Stomach (tissue), 19 donors: ENCODE measurements at places on chromosomes 5 and 9. TPM values are rescaled to one million over a fixed set of nuclear protein-coding genes. Genes with fewer than 3 reads are reported as not detected.
A peak's percentile ranks its signal among the peaks of the same experiment; 100 is the strongest.

Gene PAM
- total RNA-seq = 121 TPM

Gene DDX4
- not detected for total RNA-seq

DNA sequence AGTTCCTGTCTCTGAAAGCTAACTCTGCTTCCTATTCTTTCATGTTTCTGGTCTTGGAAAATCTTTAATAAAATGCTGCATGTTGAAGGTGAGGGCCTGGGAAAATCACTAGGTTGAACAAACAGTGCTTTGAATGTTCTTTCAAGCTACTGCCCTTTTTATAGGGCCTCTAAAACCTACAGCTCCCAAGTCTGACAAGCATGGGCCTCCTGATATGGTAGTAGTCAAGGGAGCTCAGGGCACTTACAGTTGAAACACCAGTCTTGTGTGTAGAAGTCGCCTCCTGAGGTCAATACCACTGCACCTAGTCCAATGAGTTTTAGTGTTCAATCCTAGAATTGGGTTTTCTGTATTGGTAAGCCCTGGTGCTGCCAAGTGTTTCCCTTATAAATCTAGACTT, 20.5 kb downstream of the VLDLR start:
- no peak for DNase-seq

DNA sequence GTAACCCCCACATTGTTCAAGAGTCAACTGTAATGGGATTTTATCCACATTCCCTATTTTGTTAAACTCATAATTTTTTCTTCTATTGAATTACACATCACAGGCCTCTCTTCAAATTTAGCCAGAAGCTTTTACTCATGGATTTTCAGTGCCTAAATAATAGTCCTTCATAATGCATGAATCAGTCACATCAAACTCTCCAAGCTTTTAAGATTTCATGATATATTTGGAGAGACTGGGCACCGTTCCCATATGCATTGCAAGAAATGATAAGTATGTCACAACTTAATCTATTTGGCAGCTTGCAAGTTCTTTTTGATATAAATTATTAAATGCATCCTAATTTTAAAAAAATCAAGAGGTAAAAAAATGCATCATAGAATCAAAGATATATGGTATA, 465.9 kb downstream of the DMAC1 start:
- no peak for DNase-seq

Gene DNAJC18
- not detected for total RNA-seq

DNA sequence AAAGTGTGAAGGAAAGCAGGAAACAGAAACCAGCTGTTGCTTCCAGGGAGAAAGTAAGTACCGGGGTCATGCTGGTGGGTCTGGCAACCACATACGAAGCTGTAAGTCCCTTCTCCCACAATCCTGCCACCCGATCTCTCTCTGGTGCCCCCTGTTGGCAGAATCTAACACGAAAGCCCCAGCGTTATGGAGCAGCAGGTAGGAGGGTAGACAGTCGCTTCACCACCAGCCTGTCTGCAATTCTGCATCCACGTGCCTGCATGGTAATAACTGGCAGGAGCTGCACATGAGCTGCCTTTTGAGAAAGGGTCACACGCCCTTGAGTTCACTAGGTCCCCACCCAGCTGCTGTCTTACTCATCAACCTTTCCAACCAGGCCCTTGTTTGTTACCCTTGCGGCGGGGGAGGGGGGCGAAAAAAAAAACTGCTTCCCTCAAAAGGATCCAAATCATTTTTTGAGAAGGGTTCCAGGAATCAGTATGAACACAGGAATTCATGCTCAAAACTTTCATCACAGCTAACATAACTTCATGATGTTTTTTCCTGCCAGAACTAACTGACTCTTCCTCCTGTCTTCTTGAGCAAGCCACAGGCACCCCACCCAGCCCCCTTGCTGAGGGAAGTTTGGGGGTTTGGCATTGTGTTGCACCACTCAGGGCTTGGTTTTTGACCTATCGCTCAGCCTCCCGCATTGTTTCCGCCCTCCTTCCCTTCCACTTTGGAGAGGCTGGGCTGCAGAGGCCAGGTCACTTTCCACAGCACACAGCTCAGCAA, 19.6 kb upstream of the TMEM252 start:
- peak; percentile 58 for DNase-seq

GRCh38 chr9:20297646-20298084, 324.6 kb downstream of the MLLT3 start:
- DNase-seq = peak; percentile 64

Gene FBP1
- total RNA-seq = 34.4 TPM

DNA sequence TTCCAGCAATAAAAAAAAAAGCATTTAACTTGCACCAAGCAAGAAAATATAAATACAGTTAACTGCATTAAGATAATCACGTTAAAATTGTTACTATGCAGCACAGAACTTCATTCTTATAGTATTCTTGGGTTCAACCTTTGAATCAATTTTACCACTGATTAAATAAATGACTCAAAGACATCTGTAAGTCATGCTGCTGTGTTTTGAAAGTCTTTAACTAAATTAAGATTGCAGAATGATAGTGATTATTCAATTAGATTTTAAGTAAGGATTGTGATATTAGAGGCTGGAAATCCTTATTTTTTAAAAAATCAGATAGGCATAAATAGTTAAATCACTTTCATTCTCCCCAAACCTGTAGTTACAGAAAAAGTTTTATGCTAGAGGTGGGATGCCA, 116.4 kb downstream of the SCAMP1 start:
- DNase-seq = no peak

Gene HK3
- 145 TPM for total RNA-seq

Gene KIF20A
- total RNA-seq = not detected

DNA sequence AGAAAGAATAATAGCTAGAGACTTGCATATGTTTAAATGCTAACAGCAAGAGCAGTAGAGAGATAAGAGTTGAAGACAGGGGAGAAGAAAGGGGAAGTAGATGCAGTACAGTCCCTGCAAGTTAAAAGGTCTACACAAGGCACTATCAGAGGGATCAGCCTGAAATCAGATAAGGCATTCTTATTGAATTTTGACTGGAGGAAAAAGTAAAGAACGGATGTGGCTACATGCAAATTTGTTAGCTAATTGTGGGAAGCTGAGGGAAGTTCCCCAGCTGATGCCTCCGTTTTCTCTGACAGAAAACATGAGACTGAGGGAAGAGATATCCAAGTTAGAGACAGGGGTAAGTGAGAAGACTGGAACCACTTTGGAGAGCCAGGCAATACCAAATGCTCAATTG, 12.9 kb upstream of the RHOBTB3 start:
- no peak for DNase-seq

Gene ADGRV1
- 5.3 TPM for total RNA-seq

- no peak for DNase-seq
These were observed 4.6 kb downstream of the CEL start for GRCh38 chr9:133066181-133066983.

Gene ADAMTS2
- total RNA-seq = 31.4 TPM

DNA sequence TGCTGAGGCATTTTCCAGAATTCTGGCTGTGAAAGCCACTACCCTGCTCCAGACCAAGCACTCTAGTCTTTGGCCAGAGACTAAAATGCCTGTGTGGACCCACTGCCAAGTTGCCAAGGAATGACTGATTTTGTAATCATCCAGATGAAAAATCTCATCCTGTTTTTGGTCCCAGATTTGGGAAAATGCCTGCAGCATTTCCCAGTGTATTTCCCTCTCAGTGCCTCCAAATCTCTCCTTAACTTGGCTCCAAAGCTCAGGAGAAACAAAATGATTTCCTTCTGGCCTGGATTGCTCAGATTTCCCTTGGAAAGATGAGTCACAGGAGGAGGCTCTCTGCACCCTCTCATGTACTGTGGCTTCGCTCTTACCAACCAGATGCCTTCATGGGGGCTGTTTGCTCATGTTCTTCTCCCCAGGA, 335.2 kb upstream of the TARS1 start:
- no peak for DNase-seq

Gene RACK1
- 814 TPM for total RNA-seq

Gene PHF2
- 58.0 TPM for total RNA-seq

Gene TLE4
- 42.0 TPM for total RNA-seq

- no peak for DNase-seq
These were observed 191.3 kb upstream of the SH3GL2 start for GRCh38 chr9:17387565-17387964.

- DNase-seq = no peak
These were observed 7.1 kb downstream of the LRRC70 start for GRCh38 chr5:62585751-62586150.

DNA sequence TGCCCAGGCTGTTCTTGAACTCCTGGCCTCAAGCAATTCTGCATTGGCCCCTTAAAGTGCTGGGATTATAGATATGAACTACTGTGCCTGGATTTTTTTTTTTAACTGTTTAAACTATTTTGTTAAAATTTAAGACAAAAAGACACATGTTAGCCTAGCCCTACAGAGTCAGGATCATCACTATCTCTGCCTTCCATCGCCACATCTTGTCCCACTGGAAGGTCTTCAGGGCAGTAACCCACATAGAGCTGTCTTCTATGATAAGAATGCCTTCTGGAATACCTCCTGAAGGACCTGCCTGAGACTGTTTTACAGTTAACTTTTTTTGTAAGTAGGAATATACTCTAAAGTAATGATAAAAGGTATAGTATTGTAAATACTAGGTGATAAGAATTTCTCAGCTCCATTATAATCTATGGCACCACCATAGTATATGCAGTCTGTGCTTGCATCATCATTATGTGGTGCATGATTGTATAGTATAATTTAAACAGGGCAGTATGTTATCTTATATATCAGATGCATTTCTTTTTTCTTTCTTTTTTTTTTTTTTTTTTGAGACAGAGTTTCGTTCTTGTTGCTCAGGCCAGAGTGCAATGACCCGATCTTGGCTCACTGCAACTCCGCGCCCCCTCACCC, 52.7 kb downstream of the DENND4C start:
- no peak for DNase-seq

Gene CKMT2
- total RNA-seq = 25.5 TPM

Gene ORM2
- total RNA-seq = 2.0 TPM

- DNase-seq = no peak
These were observed 11.4 kb downstream of the CHD1 start for GRCh38 chr5:98917433-98917832.

Gene ANP32B
- total RNA-seq = 8.2 TPM

Gene ZNF483
- total RNA-seq = not detected

DNA sequence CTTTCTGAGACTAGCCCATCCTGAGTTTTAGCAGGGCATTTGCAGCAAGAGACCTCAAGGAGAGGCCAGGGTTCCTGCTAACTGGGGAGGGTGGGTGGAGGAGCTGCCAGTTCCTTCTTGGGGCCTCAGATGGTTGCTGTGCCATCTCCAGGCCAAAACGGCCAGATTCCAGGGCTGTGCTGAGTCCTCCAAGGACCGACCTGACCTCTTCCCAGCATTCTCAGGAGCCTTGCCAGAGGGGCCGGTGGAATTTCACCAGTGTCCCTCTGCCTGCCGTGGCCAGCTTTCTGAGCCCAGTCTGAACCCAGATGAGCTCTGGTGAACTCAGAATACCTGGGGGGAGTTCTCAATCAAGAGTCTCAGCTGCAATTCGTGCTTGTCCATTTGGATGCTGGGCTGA, 54.3 kb downstream of the TSTD2 start:
- no peak for DNase-seq

DNA sequence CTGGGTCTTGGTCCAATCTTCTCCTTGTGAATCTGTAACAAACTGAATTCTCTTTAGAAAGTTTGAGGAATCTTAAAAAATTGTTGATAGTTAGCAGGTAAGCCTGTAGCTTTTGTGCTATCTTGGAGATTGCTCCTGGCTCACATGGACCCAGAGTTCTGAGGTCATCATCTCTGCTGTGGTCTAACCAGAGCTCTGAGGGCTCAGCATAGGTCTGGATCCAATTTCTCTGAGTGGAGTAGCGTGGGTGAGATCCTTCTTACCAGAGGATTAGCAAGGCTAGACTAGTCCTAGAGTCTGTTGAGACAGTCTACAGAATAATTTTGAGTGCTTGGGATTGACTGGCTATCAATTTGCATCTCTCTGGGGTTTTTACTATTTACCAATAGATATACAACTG, 60.5 kb upstream of the IL6ST start:
- no peak for DNase-seq

Gene CCL28
- total RNA-seq = 0.45 TPM

- no peak for DNase-seq
These were observed 369 bp downstream of the OCLN start for GRCh38 chr5:69492923-69493395.

DNA sequence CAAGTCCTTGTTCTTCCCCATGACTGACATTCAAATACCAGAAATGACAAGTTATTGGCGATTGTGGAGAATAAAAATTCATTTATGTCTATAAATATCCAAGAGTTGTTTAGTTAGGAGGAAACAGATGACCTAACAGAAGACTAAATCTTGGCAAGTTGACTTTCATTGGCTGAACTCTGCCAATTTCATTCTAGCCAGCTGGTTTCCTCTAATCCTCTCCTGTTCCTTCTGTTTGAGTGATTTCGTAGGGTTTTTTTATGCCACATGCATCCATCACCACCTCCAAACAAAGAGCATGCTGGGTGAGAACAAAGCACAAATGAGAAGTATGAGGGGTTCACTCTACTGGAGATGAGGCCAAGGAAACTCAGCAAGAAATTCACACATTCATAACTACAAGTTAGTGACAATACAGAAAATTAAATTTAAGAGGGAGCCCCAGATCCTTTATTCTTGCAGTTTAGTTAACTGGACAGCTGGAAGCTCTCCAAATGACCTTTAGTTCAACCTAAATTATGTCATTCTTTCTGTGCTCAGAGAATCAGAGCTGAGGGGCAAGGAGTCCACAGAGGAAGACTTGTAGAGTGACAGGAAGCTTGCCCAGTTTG, 932.0 kb downstream of the TLE4 start:
- no peak for DNase-seq

GRCh38 chr5:76223696-76224095, 140.5 kb downstream of the SV2C start:
- no peak for DNase-seq
